ENCODE measurements at places on chromosomes 16 and 17.
A peak's percentile ranks its signal among the peaks of the same experiment; 100 is the strongest.

- no peak for DNase-seq
Measured at GRCh38 chr16:86215979-86216585, 294.2 kb upstream of the FOXF1 start.

DNA sequence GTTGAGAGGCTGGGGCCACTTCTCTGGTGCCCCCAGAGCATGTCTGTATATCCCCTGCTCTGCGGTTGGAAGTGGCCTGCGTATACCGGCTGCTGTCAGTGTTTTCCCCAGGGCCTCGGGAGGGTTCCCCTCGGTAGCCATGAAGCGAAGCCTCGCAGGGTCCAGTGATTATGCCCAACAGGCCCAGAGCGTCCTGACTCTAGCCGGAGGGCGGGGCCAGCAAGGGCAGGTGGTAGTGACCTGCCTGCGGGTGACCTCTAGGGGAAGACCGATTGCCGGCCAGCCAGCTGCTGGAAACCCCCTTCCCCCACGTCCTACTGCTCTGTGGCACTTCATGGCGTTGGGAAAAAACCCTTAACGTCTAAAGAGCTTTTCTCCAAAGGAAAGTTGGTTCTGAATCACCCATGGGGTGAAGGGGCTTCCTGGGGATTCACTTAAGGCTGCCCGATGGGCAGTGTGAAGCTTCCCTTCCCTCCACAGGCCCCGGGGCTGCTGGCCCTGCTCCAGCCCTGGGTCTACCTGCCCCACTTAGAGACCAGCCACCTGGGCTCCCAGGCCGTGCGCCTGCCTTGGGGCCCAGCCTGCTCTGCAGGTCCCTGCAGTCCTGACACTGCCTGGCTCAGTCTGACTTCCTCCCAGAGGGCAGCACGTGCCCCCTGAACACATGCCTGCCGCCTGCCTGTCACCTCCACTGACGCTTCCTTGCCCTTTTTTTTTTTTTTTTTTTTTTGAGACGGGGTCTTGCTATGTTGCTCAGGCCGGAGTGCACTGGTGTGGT lies 72.8 kb downstream of the SOCS1 start:
- DNase-seq = no peak

- no peak for DNase-seq
Measured at GRCh38 chr16:10931134-10931533, 11.1 kb downstream of the DEXI start.

GRCh38 chr17:82544431-82545070 lies 25.0 kb downstream of the FOXK2 start:
- no peak for DNase-seq

DNA sequence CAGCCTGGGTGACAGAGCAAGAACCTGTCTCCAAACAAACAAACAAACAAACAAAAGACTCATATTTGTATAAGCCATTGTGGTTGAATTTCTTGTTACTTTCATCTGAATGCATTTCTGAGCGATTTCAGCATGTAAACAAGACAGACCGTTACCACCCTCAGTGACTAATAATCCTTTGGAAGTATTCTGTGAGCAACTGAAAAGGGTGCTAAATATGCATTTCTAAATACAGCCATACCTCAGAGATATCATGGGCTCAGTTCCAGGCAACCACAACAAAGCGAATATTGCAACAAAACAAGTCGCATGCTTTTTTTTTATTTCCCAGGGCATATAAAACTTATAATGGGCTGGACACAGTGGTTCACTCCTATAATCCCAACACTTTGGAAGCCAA lies 109.0 kb downstream of the USP31 start:
- DNase-seq = no peak

DNA sequence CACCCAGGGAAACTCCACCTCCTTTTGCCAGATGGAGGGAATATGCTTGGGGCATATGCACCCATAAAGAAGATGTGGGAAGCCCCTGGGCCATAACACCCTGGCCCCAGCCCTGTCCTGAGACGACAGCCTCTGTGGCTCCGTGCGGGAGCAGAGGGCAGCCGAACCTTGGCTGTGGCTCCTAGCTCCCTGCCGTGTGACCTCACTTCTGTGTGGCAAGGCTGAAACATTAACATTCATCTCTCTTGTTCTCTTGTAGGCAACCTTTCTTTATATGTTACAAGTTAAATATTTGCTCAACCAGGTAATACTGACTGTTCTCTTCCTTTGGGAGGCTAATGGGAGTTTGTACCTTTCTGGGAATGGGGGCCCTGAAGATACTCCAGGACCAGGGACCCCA lies 17.5 kb downstream of the SLC47A1 start:
- DNase-seq = no peak

GRCh38 chr16:74896389-74897370 lies 88.2 kb downstream of the WDR59 start:
- DNase-seq = no peak

GRCh38 chr17:34114174-34114573 lies 140.9 kb upstream of the CCL2 start:
- DNase-seq = no peak

DNA sequence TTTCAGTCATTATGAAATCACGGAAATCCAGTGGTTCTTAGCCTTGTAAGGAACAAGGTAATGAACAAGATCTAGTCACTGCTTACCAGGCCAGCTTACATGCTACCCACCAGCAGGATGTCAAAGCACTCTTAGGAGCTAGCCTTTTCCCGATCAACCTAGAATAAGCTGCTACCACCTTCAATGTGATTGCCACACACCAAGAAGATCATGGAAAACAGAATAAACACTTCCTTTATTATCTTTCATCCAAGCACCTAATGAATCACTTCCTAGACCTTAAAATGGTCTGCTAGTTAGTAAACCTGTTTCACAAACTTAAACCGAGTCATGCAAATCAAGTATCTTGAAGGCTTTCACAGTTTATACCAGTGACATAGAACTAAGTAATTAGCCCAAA lies 5.0 kb downstream of the BBS2 start:
- no peak for DNase-seq

- DNase-seq = no peak
Measured at GRCh38 chr17:76532072-76532651, 5.3 kb downstream of the CYGB start.

DNA sequence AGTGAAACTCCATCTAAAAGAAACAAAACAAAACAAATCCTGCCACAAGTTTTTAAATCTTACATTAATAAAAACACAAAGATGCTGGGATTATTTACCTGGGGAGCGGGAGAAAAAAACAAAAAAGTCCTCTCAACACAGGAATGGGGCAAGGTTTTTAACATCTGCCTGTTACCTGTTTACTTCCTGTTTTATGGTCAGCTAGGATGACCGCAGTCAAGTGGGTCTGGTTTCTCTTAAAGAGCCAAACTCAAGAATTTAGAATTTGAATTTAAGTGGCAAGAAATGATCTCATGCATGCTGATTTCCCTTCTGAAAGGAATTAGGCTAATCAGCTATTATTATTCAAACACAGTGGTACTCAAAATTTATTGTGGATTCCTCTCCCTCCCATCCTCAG lies 39.7 kb upstream of the TBC1D3K start:
- no peak for DNase-seq

- no peak for DNase-seq
Measured at GRCh38 chr16:17233318-17234002, 237.3 kb downstream of the XYLT1 start.

GRCh38 chr17:76156662-76156991 lies 15.6 kb upstream of the FOXJ1 start:
- DNase-seq = no peak

- DNase-seq = no peak
Measured at GRCh38 chr17:411421-412120, 59.0 kb upstream of the RPH3AL start.

DNA sequence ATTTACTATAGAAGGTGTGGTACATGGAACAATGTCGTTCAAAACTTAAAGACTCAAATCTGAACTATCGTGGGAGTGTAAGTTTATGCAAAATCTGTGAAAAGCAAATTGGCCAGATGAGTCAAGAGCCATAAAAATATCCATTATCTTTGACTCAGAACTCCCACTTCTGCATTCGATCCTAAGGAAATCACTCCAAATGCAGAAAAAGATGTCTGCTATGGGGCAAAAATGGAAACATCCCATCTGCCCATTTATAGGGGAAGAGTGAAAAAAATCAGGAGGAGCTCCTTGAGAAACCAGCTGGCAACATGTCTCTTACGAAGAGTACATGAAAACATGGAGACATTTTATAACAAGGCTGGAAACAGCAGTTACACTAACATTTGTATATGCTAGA lies 43.6 kb upstream of the CCDC182 start:
- DNase-seq = no peak

DNA sequence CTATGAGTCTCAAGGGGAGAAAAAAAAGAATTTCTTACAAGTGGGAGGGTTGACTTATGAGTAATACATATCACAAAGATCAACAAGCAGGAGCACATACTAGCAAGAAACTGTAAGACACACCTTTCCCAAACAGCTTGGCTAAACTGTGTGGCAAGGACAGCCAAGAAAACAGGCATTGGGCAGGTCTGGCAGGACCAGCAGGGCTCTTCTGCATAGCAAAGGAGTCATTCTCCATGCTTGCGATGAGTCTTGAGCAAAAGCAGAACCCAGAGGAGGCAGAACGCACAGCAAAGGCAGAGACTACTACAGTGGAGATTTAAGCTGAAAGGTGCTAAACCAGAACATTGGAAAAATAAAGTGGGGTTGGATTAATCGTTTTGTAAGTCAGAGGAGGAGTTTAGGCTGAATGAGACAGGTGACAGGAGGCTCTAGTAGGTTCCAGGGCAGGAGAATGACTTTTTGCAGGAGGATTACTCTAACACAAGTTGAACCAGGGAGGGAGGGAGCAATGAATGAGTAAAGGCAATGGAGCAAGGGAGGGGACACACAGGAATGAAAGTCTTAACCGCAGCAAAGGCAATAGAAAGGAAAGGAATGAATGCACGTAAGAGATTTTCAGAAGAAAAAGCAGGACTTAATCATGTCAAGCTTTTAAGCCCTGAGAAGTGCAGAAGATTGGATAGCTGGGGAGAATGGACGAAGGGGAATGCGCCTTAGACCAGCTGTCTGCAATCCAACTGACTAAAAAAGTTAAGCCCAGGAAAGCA lies 2.7 kb downstream of the N4BP1 start:
- DNase-seq = no peak

- peak; percentile 56 for DNase-seq
Measured at GRCh38 chr16:57167953-57168352, 17.9 kb downstream of the PSME3IP1 start.
